Nasal cavity respiratory epithelium epithelial cell of viscerocranial mucosa (primary cell): ENCODE measurements at places on chromosomes 11 and 22. TPM values are rescaled to one million over a fixed set of nuclear protein-coding genes. Genes with fewer than 3 reads are reported as not detected.

The ALDH3B1 gene
- total RNA-seq = 1.0 and 3.0 TPM in 2 replicates

The TRIM51 gene
- total RNA-seq = not detected in 2 replicates

The CALCA gene
- total RNA-seq = not detected in 2 replicates

The MUC15 gene
- 1.7 and 4.7 TPM in 2 replicates for total RNA-seq
